ENCODE measurements at places on chromosomes 2 and 18.

DNA sequence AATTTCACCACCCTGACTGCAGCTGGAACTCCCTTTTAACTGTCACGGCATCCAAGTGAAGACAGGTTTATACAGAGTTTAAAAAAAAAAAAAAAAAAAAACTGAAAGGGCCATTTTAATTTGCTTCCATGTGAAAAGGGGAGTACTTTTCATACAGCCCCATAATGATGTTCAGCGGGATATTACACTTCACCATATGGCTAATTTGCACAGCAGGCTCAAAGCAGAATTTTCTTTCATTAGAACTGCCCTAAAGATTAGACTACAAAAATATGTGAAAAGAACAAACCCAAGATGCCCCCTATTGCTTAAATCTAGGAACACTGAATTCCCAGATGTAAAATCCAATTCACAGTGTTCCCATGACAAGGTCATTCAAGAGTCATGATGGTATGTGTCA is 301.8 kb downstream of the EXOC6B start:
- DNase-seq, result no peak

- no peak for DNase-seq
Observed at GRCh38 chr2:63865159-63865799, 23.6 kb downstream of the UGP2 start.

DNA sequence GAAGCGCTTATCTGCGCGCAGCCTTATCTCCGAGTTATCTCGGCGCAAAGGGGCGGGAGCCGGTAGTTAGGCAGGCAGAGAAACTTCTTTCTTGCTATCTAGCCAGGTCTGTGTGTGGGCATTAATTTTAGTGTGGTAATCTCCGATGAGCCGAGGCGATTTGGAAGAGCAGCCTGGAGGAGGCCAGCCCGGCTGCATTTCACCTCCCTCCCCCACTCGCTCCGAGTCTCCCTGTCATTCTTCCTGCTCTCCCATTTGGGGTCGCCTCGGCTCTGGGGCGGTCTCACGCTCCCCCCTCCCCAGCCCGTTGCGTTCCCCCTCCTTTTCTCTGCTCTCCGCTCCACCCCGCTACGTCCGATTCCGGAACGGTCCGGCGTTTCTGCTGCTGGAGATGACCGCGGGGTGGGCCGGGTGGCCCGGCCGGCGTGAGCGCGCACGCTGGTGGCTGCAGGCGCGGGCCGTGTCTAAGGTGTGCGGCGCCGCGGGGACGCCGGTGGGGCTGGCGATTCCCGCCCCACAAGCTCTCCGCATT is 566 bp downstream of the GATA6 start:
- DNase-seq, result no peak

- DNase-seq, result no peak
Observed at GRCh38 chr2:1781291-1782080, 37.2 kb upstream of the PXDN start.

GRCh38 chr18:57698571-57699276 is 77.1 kb upstream of the NARS1 start:
- no peak for DNase-seq

All from anterior cingulate cortex (tissue), 58 donors.